ENCODE measurements at places on chromosomes 13 and 19.
A peak's percentile ranks its signal among the peaks of the same experiment; 100 is the strongest.

DNA sequence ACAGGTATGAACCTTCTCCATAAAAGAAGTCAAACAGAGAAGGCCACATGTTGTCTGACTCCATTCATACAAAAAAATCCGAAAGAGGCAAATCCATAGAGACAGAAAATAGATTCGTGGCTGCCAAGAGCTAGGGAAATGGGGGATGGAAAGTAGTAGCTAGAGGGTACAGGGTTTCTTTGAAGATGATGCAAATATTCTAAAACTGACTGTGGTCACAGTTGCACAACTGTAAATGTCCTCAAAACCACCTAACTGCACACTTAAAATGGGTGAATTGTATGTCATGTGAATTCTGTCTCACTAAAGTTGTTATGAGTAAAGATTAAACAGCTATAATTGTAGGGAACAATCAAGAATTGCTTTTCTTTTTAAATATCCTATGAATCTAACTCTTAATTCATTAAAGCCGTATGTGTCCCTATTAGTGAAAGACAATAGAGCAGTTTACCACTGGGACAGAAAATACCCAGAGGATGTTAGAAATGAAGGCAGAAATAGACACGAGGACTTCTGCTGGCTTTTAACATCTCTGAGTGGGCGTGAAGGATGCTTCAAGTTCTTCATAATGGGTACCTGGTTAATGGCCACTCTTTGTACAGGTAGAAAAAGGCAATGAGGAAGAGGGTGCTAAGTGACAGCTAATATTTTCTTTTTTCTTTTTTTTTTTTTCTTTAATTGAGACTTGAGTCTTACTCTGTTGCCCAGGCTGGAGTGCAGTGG is 21.2 kb downstream of the INSR start:
- no peak for DNase-seq

DNA sequence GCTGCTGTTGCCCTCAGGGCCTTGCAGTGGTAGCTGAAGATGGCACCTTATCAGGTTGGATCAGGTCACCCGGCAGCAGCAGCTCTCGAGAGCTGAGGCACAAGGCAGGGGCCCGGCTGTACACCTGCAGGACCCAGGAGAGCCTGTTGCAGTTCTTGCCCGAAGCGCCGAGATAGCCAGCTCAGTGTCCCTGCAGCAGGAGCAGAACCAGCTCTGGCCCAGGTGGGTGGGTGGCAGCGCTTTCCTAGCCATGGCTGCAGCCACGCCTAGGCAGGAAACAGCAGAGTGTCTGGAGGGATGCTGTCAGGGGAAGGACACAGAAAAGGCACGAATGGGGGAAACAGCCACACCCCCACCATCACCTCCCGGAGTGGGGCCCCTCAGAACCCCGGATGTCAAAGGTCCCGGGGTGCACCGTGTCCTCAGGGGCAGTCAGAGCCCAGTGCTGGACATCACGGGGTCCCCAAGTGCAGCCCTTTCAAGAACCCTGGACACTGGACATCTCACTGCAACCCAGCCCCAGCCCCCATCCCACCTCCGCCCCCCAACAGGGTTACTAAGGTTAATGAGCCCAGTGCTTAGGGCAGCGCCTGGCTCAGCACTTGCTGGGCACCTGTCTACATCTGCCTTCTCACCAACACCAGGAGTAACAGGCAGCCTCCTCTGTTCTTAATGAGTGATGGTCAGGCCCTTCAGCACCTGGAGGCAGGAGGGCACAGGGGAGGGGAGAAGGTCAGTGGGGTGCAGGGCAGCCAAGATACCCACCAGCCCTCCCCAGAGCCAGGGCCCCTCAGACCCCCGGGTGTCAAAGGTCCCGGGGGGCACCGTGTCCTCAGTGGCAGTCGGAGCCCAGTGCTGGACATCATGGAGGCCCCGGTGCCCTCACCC is 8.7 kb downstream of the ACP4 start:
- no peak for DNase-seq

- DNase-seq, result no peak
These were observed 15.5 kb downstream of the NFIC start for GRCh38 chr19:3381701-3382372.

DNA sequence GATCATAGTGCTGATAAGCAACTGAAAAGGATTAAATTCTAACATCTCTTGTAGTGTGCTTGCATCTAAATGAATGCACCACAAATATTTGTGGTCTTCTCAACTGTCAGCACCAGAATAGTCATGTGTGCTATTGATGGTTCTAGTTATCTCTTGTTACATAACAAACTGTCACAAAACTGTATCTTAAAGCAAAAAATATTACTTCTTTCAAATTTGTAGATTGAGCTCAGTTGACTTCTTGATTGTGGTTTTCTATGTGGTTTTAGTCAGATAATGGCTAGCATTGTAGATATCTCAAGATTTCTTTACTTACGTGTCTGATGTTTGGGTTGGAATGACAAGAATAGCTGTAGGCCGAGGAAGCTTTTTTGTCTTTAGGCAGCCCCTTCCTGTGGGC is 431.3 kb downstream of the SLITRK6 start:
- DNase-seq, result no peak

DNA sequence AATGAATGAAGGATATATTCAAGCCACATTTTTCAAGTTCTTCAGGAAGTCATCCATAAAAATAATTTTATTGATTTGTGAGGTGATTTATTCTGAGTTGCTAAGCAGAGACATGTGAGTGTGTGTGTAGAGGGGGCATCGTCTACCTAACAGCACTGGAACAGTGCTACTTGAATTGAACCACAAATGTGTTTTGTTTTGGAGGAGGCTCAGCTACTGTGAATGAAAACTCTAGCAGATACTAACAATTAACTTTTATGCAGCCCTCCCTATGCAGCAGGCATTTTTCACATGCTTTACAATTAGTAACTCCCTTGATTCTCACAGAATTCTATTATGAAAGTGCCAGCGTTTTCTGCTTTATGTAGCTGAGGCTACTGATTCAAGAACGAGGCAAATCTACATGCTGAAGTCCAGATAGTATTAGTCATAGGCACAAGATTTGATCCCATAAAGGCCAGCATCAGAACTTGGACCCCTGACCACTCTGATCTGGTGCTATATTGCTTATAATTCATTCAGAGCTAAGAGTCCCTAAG is 103.7 kb downstream of the MYO16 start:
- no peak for DNase-seq

GRCh38 chr13:94520001-94520400 is 40.5 kb upstream of the DCT start:
- DNase-seq, result no peak

- no peak for DNase-seq
These were observed 106.4 kb downstream of the INSR start for GRCh38 chr19:7187605-7188339.

- no peak for DNase-seq
These were observed 1.5 kb upstream of the TBXA2R start for GRCh38 chr19:3608079-3608641.

DNA sequence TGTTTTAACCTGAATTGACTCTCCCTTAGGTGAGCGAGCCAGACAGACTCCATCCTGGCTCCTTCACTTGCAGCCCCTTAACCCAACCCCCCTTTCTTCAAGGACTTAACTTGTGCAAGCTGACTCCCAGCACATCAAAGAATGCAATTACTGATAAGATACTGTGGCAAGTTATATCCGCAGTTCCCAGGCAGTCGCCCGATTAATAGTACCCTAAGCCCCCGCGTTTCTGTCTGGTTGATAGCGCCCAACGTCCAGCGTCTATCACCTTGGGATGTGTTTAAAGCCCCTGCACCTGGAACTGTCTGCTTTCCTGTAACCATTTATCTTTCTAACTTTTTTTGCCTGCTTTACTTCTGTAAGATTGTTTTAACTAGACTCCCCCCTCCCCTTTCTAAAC is 6.2 kb downstream of the HSD17B14 start:
- DNase-seq, result no peak

GRCh38 chr13:56561327-56561726 is 579.4 kb upstream of the PRR20A start:
- no peak for DNase-seq

DNA sequence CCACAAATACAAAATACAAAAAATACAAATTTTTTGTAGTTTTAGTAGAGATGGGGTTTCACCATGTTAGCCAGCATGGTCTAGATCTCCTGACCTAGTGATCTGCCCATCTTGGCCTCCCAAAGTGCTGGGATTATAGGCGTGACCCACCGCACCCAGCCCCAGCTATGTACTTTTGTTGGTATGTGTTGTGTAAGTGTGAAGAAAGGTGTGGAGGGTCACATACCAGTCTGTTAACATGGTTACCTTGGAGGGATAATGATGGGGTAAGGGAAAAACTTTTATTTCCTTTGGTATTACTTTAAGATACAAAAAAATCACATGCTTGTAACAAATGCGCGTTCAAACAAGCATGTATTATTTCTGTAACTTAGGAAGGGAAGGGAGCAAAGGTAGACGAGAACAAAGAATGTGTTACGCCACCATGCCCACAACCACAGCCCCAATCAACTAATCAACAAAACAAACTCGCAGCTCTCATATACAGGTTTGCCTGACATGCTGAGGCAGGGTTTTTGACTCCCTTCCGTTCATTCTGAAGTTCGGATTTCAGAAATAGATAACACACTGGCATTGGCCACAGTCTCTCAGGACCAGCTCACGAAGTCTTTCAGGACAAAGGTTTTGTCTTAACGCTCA is 13.5 kb upstream of the VWA8 start:
- no peak for DNase-seq

GRCh38 chr13:91313103-91313502 is 34.4 kb upstream of the MIR17HG start:
- peak; percentile 31 for DNase-seq

GRCh38 chr13:44242766-44243165 is 130.9 kb upstream of the SERP2 start:
- no peak for DNase-seq

- no peak for DNase-seq
These were observed 9.5 kb downstream of the SHANK1 start for GRCh38 chr19:50710094-50710493.

- DNase-seq, result no peak
These were observed 7.3 kb downstream of the RASAL3 start for GRCh38 chr19:15456871-15457700.

DNA sequence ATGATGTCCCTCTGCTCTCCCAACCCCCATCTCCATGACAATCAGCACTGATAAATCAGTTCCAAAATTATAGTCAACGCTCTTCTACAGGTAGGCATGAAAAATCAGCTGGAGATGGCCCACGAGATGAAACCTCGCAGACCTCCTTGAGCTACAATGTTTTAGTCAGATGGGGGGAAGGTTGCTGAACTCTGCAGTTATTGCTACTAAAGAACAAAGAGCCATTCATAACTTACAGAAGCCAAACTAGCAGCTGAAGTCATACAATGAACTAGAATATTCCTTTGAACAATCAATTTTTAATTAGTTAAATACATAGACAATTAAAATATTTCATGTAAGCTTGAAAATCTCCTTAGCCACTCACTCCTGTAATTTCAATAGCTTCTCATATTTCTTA is 179.2 kb downstream of the NHLRC3 start:
- peak; percentile 23 for DNase-seq

GRCh38 chr19:58560921-58561320 is 2.5 kb upstream of the UBE2M start:
- DNase-seq, result no peak

DNA sequence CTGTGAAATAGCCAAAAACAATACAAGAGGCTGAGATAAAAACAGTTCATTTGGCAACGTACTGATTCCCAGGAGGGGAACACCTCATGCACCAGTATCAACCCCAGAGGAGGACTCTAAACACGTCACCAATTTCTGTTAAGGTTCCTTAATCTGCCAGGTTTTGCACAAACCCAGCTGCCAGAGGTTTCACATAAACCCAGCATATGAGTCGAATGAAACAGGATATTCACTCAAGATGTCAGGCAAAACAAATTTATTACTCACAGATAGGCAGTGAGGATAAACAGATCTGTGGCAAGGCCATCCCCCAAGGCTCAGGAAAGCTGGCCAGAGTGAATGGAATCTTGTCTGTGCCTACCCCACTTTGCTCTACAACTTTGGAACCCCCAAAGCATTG is 210.9 kb downstream of the GPC5 start:
- no peak for DNase-seq

DNA sequence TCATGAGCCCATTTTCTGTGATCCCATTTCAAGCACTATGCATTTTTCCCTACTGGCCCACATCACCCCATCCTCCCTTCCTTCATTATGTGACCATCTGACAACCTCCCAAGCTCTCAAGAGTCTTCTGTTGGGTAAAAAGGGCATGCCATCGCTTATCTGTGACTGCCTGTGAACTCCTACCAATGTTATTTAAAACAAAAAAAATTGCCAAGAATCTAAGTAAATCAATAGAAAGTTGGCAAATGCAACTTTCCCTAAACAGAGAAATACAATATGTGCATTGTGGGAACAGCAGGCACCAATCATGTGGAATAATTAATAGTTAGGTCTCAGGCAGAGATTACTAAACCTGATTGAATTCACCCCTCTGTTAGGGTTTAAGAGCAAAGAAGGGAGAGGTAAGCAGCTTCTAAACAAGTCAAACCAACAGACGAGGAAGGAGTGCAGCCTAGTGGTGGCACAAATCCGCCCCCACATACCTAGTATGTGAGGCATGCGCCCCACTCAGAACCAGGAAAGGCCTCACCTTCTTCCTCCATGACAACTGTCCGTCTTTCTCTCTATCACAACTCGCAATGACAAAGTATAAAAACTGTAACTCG is 29.8 kb downstream of the DZIP1 start:
- no peak for DNase-seq

DNA sequence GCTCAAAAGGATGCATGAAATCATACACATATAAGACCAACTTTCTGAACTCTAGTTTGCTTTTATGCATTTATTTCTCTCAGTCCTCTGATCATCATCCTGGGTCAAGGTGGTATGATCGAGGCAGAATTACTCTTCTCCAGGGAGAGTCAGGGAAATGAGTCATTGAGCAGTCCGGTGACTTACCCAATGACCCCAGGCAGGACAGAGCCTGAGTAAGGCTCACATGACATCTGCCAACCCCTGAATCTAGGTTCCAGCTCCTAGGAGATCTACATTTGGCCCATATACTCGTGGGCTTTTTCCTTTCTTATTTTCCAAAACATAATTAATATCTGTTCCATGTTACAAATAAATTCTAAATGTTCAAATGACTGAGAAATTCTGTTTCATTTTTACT is 502.3 kb downstream of the FOXO1 start:
- DNase-seq, result no peak

DNA sequence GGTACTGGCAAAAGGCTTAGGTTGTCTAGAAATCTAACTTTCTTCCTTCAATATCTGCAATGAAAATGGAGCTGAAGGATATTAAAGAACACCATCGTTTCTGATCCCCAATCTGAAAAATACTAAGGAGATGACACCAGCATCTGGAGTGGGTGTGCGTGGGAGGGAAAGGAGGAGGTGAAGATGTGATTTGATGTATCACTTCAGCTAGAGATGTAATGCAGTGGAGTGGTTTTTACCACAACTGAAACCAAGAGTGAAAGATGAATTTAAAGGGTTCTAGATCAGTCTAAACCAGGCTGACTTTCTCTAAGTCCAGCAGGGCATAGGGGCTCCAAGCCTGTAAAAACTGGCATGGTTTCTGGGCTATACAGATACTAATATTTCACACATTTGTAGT is 148.4 kb downstream of the AKAP11 start:
- peak; percentile 28 for DNase-seq

GRCh38 chr19:44808463-44809371 is at the start of gene BCAM:
Gene BCAM, plus strand, starts transcription at chr19:44809103. Its CDS starts 22 bp downstream, at chr19:44809125.
- DNase-seq, result peak; percentile 17

- no peak for DNase-seq
These were observed 15.0 kb downstream of the MYO9B start for GRCh38 chr19:17090583-17090982.

GRCh38 chr19:20165971-20166592 is 932 bp upstream of the ZNF486 start:
- DNase-seq, result no peak

- no peak for DNase-seq
These were observed 11.7 kb downstream of the GRIN2D start for GRCh38 chr19:48405010-48405659.

Data from putamen (tissue), 1 donor.